A549 treated with dexamethasone at 1 μM for 4 hours (cell line): ENCODE measurements at places on chromosomes 16 and 17. TPM values are rescaled to one million over a fixed set of nuclear protein-coding genes. Genes with fewer than 3 reads are reported as not detected.

The PAQR4 gene
- 29.5 to 44.0 TPM (median 42.5 TPM) in 5 replicates for total RNA-seq

The DPEP3 gene
- total RNA-seq = not detected in 5 replicates

The IRF8 gene
- total RNA-seq = 0.41 to 0.74 TPM (median 0.47 TPM) in 5 replicates

The SPN gene
- total RNA-seq = not detected in 5 replicates

The PIMREG gene
- 38.2 to 48.3 TPM (median 42.4 TPM) in 5 replicates for total RNA-seq
